ENCODE measurements at places on chromosomes 5 and 9.

- peak; percentile 29 for DNase-seq
These were observed 30.4 kb downstream of the PRDM6 start for GRCh38 chr5:123119334-123119986.

- DNase-seq, result no peak
These were observed 237.7 kb upstream of the RASA1 start for GRCh38 chr5:87029951-87030350.

DNA sequence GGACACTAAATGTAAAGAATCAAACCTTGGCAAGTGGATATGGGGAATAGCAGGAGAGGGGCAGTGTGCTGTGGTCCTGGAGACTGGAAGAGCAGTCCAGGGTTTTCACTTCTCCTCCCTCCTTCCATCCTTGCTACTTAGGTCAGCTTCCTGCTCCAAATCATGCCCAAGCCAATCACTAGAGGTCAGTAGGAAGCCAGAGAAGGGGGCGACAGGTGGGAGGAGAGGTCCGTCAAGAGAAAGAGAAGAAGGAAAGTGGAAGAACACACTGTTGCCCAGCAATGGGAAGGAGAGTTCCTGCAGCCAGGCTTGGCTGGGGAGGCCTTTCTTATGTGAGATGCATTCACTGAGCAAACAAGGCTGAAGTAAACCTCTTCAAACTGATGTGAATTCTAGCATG lies 289.6 kb downstream of the DTWD2 start:
- peak; percentile 18 for DNase-seq

DNA sequence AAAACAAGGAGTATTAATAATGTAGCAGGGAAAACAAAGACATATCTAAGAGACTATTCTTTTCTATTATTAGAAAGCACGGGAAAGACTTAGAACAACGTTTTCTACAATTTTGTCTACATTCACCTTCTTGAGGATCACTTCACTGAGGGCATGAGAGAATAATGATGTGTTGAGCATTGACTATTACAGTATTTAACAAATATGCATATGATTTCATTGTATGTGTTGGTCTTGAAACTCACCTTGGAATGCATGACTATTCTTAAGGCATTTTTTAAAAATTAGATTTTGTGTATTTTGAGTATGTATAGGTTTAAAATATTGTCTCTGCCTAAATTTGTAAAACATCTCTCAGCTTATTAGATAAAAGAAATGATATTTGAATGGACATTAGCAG lies 1.2 kb downstream of the FSD1L start:
- no peak for DNase-seq

DNA sequence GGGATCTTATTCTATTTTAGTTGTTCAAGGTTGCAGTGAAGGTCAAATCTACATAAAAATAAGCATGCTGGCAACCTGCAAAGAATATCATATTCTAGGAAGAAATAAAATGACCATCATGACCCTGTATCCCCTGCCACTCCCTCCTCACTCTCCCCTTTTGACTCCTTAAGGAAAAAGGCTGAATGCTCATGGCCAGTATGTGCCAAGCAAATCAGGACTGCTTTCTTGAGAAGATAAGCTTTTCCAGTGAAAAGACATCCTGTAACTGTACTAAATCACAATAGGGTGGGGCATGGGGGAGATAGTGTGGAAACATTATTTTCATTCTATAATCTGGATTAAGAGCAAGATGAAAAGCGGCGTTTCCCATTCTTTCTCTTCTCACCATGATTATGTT lies 100.6 kb upstream of the LIFR start:
- no peak for DNase-seq

DNA sequence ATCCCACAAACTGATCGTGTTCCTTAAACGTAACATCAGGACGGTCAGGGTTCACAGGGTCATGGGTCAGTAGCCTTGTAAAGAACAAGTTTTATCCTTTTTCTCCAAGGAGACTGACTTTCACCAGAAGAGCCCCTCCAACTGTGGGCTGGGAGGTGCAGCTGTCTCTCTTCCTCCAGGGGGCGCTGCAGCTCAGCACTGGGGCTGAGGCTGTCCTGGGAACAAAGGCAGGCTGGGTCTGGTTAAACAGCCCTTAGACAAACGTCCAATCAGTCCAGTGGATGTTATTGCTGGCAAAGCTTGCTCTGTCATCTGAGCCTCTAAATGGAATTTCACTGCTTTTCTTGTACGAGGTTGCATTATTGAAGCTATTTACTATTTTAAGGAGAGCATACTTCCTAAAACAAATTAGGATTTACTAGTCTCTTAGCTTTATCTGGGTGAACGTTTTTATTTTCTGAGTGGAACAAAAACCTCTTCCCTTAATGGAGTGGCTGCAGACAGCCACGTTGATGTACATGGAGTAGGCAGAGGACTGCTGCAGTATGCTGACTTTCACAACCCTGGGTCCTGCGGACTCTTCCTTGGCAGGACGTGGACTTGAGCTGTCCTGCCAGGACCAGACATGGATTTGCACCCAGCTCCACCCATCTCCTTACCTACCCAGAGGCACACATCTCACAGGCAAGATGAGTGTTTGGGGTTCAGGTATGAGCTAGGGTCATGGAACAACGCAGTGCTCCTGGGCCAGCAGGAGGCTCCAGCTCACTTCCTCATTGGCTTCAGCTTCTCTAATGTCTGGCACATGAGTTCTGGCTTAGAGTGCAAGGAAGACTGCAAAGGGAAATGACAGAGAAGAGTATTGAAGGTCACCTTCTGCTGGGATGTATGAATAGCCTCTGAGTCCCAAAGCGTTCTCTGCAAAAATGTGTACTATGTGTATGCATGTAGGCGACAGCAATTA lies 7.8 kb downstream of the EXOSC2 start:
- DNase-seq, result peak; percentile 87

GRCh38 chr9:93869088-93869487 lies 86.1 kb downstream of the BARX1 start:
- DNase-seq, result no peak

DNA sequence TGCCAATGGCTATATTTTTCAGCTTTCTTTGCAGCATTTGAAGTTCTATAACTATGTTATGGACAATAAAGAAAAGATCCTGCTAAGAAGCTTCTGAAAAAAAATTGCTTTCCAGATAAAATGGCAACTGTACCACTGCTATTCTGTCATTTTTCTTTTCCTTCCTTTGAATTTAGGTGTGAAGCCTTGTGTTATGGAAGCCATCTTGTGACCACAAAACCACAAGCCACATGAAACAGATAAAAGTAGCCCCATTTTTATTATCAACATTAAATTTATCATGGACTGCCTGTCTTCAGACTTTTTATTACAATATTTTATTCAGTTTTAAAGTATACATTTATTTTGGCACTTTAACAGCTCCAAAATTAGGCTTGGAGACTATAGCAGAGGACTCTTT lies 289.9 kb upstream of the ACTBL2 start:
- no peak for DNase-seq

GRCh38 chr5:110594866-110595265 lies 131.6 kb downstream of the TMEM232 start:
- no peak for DNase-seq

DNA sequence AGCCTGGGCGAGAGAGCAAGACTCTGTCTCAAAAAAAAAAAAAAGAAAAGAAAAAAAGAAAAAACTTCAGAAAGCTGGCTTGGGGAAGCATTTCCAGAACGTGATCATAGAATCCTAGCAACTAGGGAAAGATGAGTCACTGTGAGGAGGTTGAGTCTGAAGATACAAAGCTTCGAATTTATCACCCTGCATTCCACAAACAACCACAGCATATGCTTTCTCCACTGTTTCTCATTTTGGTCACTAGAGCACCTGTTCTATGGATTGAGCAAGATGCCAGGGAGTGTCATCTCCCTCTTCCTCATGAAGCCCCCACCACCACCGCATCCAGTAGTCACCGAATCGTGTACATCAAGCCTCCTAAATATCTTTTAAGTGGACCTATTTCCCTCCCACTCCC lies 37.9 kb downstream of the SEMA5A start:
- DNase-seq, result no peak

DNA sequence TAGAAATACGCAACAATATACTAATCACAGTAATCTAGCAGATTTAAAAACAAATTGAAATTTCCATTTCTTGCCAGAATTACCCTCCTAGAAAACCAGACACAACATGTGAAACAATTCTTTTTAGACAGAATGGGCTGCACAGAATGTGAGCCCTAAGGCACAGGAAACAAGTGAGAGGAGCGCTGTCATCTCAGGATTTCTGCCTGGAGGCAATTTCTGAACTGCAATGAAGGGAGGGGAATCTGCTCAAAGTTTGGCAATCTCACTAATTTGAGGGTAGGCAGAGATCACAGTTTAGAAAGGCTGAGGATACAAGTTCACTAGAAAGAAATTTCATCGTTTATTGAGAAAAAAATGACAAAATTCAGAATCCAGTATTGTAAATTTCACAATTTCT lies 70.3 kb downstream of the INIP start:
- no peak for DNase-seq

- DNase-seq, result no peak
These were observed 39.6 kb downstream of the POC5 start for GRCh38 chr5:75677607-75678006.

DNA sequence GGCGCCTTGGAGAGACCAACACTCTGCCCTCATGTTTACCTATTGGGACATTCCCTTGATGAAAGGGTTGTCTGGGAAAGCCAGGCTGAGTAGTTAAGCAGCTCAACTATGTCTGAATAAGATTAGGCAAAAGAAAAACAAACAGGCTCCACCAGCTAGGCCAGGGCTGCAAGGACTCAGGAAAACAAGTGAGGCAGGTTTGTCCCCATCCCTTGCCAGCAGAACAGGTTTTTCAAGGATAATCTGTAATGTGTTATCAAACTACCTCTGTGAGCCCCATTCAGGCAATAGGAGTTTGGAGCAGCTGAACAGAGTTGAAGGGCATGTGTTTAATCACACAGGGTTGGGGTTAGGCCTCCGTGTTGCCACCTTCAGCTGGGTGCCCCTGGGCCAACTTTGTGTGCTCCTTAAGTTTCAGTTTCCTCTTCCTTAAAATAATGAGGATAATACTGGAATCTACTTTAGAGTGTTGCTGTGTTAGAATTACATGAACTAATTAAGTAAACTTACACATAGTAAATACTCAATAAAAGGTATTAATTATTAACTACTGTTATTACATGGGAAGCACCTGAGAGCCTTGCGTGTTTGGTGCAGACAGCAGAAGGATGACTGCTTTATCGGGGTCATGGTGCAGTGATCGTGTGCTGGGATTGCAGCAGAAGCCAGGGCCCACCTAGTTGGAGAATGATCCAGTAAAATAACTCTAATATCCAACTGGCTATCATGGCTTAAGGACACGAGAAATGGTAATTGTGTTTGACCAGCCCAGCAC lies 72.1 kb upstream of the ATP10B start:
- DNase-seq, result no peak

GRCh38 chr5:178434016-178434761 lies 156.0 kb downstream of the COL23A1 start:
- no peak for DNase-seq

DNA sequence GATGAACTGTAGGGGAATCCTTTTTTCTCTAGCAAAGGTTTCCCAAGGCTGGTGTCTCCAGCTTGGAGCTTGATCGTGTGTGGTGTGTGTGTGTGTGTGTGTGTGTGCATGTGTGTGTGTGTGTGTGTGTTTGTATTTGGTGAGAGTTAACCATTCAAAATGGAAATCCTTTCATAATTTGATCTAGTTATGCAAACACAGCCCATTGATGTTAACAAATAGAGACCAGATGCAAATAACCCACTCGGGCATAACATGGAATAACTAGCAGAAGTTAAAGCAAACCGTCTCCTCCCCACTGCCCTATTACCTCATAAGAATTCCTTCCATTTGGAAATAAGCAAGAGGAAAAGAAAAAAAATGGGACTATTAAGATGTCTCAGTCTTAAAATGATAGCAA lies 24.9 kb upstream of the ZSWIM6 start:
- DNase-seq, result no peak

- DNase-seq, result no peak
These were observed 34.8 kb downstream of the THBS4 start for GRCh38 chr5:80069918-80070318.

DNA sequence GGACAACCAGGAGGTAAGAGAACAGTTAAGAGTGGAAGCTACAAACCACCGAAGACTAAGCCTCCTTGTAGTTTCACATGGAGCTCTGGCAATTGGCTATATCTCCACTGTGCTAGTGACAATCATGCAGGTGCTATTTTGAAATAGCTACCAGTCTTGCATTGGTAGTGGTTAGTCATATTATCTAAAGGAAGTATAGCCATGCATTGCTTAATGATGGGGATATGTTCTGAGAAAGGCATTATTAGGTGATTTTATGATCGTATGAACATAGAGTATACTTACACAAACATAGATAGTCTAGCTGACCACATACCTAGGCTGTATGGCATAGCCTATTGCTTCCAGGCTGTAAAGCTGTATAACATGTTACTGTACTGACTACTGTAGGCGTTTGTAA lies 28.4 kb downstream of the HSDL2 start:
- no peak for DNase-seq

All from WERI-Rb-1 (cell line).